Caco-2 (cell line): ENCODE measurements at places on chromosomes 6 and 20. TPM values are rescaled to one million over a fixed set of nuclear protein-coding genes. Genes with fewer than 3 reads are reported as not detected.

STMND1 gene
- total RNA-seq: not detected in 2 replicates

KCNK15 gene
- 2.9 and 3.4 TPM in 2 replicates for total RNA-seq

RPL7L1 gene
- 103 and 110 TPM in 2 replicates for total RNA-seq

TPBG gene
- total RNA-seq: 4.0 and 4.3 TPM in 2 replicates

SUMO4 gene
- total RNA-seq: 1.7 and 2.4 TPM in 2 replicates

UST gene
- not detected in 2 replicates for total RNA-seq

VNN1 gene
- total RNA-seq: not detected in 2 replicates

TMC2 gene
- total RNA-seq: not detected in 2 replicates

EGFL8 gene
- total RNA-seq: 44.6 and 45.0 TPM in 2 replicates

DNA sequence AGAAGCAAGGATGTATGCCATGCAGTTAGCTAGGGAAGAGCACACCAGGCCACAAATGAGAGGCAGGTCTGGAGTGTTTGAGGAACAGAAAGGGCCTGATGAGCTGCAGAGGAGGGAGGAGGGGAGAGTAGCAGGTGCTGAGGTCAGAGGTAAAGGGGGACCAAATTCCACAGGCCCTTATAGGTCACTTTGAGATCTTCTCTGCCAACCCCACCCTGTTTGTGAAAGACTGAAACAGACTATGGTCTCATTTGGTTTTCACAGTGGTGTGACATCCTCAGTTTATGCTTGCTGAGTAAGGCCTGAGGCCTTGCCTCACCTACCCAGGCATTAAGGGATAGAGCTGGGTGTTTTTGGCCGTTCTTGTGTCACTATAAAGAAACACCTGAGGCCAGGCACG, 187.7 kb upstream of the MYLIP start:
- H3K27me3 ChIP-seq: no peaks in the 10 kb centered on the region
- H3K27ac ChIP-seq: no peak overlapping the region
- H3K4me1 ChIP-seq: no peaks in the 10 kb centered on the region
- no peak for DNase-seq
- no peaks in the 10 kb centered on the region for H3K36me3 ChIP-seq

DNA sequence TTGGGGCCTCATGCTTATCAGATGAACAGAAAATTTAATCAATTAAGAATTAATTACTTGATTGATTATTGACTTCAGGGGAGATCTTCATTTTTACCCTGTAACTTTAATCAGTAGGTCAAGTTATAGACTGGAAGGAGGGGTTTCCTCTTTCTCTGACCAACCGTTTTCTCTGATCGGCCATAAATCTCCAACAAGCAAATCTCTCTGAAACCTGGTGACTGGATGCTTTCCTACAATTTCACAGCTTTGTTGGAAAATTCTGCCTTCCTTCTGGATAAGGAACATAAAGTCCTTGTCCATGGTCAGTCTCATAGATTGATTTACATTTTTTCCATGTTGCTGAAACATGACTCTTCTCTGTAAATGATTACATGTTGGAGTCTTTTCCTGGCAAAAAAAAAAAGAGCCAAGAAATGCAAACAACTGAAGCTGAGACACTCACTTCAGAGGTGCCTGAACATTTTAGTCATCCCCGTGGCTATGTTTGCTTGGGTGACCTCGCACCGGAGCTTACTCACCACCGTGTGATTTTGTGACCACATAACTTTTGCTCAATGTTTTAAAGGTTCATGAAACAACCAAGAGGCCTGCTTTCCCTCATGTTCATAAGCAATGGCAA, 31.0 kb downstream of the IRF4 start:
- DNase-seq: peak; percentile 46
- no peak overlapping the region for H3K27ac ChIP-seq
- H3K4me1 ChIP-seq: no peaks in the 10 kb centered on the region
- H3K27me3 ChIP-seq: no peaks in the 10 kb centered on the region
- H3K4me3 ChIP-seq: no peak overlapping the region

- no peak for DNase-seq
- no peaks in the 10 kb centered on the region for H3K36me3 ChIP-seq
- no peaks in the 10 kb centered on the region for H3K4me1 ChIP-seq
- H3K27me3 ChIP-seq: no peaks in the 10 kb centered on the region
These were observed 8.5 kb upstream of the RAET1E start for GRCh38 chr6:149906405-149906804.

DNA sequence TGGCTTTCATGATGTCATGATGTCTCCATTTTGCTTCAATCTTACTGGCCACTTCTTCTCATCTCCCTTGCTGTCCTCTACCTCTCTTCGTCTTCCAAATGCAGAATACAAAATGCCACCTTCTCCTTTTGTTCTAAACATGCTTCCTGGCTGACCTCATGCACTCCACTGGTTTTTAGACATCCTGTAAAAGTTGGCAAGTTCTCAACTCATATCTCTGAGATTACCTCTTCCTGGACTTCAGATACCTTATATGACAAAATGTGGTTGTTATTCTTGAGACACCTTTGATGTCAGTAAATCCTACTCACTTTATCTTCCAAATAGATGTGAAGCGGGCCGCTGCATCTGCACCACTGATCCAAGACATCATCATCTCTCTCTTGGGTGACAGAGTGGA, 212.7 kb upstream of the FOXA2 start:
- no peak overlapping the region for H3K4me3 ChIP-seq
- no peaks in the 10 kb centered on the region for H3K36me3 ChIP-seq
- peak overlapping the region; percentile 91 for H3K27ac ChIP-seq
- H3K4me1 ChIP-seq: peaks cover 59% of the 10 kb centered on the region

DNA sequence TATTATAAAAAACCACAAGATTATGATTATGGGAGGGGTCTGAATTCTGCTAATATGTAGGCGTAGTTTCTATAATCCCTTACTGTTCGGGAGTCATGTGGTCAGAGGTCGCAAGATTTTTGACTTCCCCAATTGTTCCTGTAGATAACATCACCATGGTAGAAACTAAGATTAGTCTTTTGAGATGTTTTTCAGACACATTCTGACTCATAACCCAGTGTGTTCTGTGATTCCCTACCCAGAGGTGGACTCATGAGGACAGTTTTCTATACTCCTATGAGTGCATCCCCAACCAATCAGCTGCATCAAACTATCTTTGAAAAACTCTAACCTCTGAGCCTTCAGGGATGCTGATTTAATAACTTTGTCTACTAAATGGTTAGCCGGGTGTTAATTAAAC, 175.5 kb downstream of the RFPL4B start:
- H3K4me3 ChIP-seq: no peak overlapping the region
- H3K36me3 ChIP-seq: no peaks in the 10 kb centered on the region
- H3K4me1 ChIP-seq: no peaks in the 10 kb centered on the region
- no peak overlapping the region for H3K27ac ChIP-seq
- H3K27me3 ChIP-seq: no peaks in the 10 kb centered on the region

GRCh38 chr20:44963325-44964215, 2.7 kb upstream of the STK4 start:
- no peaks in the 10 kb centered on the region for H3K27me3 ChIP-seq
- DNase-seq: no peak
- H3K27ac ChIP-seq: no peak overlapping the region
- peaks cover 47% of the 10 kb centered on the region for H3K4me1 ChIP-seq
- H3K36me3 ChIP-seq: no peaks in the 10 kb centered on the region; the same call in 1 of the 2 replicates

GRCh38 chr6:119678961-119679360, 329.4 kb upstream of the MAN1A1 start:
- no peak overlapping the region for H3K4me3 ChIP-seq
- no peak overlapping the region for H3K27ac ChIP-seq
- no peaks in the 10 kb centered on the region for H3K4me1 ChIP-seq
- DNase-seq: no peak
- H3K27me3 ChIP-seq: no peaks in the 10 kb centered on the region

DNA sequence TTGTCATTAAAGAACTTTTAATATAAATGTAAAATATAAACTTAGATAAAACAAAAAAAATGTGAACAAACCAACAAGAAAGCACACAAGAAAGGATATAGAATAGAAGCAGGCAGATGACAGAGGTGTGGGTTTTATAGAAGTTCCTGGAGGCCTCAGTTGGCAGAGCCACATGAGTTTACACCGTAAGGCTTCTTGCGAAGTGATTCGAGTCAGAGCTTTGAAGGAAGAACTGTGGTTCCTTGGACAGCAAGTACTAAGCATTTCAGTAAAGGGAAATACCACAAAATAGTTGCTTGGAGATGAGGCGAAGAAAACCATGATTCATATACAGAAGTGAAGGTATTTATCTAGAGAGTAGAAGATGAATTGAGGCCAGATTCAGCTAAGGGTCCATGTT, 207.9 kb upstream of the EYA4 start:
- H3K27me3 ChIP-seq: no peaks in the 10 kb centered on the region
- no peak overlapping the region for H3K4me3 ChIP-seq
- no peak overlapping the region for H3K27ac ChIP-seq
- H3K36me3 ChIP-seq: no peaks in the 10 kb centered on the region
- H3K4me1 ChIP-seq: no peaks in the 10 kb centered on the region

GRCh38 chr6:139291813-139292619, at the start of gene TXLNB:
TSS of gene TXLNB (minus strand) at chr6:139291998. CDS start at chr6:139288899, 3,099 bp downstream.
- no peak within 1 kb of the TSS for H3K27ac ChIP-seq
- no peaks in the 10 kb centered on the region for H3K27me3 ChIP-seq
- H3K4me3 ChIP-seq: no peak within 1 kb of the TSS
- H3K4me1 ChIP-seq: no peaks in the 10 kb centered on the region
